Activated naive CD4-positive, alpha-beta T cell treated with anti-CD3 and anti-CD28 coated beads, Interleukin-2, amount 50 U/mL, for 72 hours (primary cell): ENCODE measurements at places on chromosomes 4 and X. TPM values are rescaled to one million over a fixed set of nuclear protein-coding genes. Genes with fewer than 3 reads are reported as not detected.

Gene S100G
- not detected for total RNA-seq

Gene EXOC1
- total RNA-seq: 29.3 TPM

Gene DMD
- total RNA-seq: 2.0 TPM

Gene NPY1R
- total RNA-seq: not detected

Gene TEX13D
- 0.09 TPM for total RNA-seq

Gene TRIM60
- not detected for total RNA-seq

Gene MAGEC2
- not detected for total RNA-seq

Gene PHOX2B
- not detected for total RNA-seq

Gene GATA1
- 0.25 TPM for total RNA-seq

Gene NEXMIF
- 2.1 TPM for total RNA-seq

Gene ADH1A
- total RNA-seq: not detected

Gene SLC26A1
- not detected for total RNA-seq

Gene DAPP1
- total RNA-seq: 43.3 TPM

Gene C1QTNF7
- total RNA-seq: not detected

Gene FGF16
- total RNA-seq: not detected

Gene SMIM31
- total RNA-seq: not detected

Gene CPZ
- total RNA-seq: not detected

Gene NSUN7
- total RNA-seq: not detected

Gene ZNF280C
- total RNA-seq: 5.6 TPM

Gene IL13RA2
- total RNA-seq: not detected

Gene IL2RG
- total RNA-seq: 349 TPM

Gene CYSLTR1
- 3.1 TPM for total RNA-seq

Gene USP26
- total RNA-seq: not detected

Gene UNC5C
- not detected for total RNA-seq

Gene RS1
- total RNA-seq: not detected
